ENCODE measurements at places on chromosomes 12 and 14.

DNA sequence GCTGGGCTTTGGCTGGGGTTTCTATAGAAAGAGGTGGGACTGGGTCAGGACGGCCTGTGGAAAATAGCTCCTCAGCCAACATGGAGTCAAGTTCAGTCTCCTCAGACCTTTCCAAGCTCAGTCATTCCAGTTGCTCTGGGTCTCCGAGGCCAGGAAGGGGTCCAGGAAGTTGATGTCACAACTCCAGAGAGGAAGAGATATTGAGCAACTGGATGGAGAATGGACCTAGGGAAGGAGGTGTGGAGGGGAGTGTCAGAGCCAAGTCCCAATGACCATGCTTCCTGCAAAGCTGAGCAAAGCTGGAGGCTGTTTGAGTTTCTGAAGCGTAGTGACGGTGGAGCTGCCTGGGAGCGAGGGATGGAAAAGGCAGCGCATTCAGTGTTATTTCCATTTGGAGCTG, 86.1 kb downstream of the SLC24A4 start:
- no peak for DNase-seq

GRCh38 chr12:12684375-12685106, 11.4 kb downstream of the GPR19 start:
- no peak for DNase-seq

DNA sequence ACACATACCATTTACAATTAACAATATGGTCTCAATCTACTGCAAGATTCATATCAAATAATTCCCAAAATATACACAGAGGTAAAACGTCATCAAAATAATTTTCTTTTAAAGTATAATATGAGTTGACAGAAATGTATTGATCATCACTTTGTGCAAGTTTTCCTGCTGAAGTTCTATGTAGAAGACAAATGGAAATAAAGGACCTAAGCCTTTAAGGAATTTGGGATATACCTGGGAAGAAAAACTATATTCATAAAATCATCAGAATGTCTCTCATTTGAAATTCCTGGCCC, 61.1 kb upstream of the DAAM1 start:
- no peak for DNase-seq

GRCh38 chr12:48067250-48067938, 38.5 kb downstream of the SENP1 start:
- DNase-seq = no peak

DNA sequence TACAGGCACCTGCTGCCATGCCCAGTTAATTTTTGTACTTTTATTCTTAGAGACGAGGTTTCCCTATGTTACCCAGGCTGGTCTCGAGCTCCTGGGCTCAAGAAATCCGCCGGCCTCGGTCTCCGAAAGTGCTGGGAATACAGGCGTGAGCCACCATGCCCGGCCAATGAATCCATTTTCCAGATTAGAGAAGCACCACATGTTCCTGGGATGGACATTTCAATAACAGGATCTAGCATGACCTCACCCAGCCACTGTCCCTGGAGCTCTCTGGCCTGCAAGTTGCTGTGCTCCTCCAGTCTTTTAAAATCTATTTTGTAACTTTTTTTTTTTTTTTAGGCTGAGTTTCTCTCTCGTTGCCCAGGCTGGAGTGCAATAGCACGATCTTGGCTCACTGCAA, 2.2 kb downstream of the GPR132 start:
- no peak for DNase-seq
